H7 (cell line): ENCODE measurements at places on chromosomes 12 and 14. TPM values are rescaled to one million over a fixed set of nuclear protein-coding genes. Genes with fewer than 3 reads are reported as not detected.
A peak's percentile ranks its signal among the peaks of the same experiment; 100 is the strongest.

Gene LRFN5
- 5.4 and 7.5 TPM in 2 replicates for total RNA-seq

DNA sequence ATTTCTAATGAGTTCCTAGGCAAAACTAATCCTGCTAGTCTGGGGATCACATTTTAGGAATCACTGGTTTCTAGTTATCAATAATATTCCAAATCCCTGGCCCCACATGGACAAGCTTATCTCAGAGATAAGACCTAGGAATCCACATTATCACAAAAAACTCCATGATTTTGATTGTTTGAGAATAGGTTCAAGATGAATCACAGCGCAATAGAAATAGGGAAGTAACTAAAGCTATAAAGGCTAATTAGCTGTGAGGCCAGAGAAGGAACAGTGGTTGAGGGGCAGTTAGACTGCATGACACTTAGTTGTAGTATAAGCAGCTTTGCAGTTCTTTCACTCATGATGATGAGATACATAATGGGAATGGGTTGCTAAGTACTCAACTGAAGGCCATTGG lies 13.1 kb upstream of the ATP5F1B start:
- no peak for DNase-seq

Gene AQP2
- not detected in 2 replicates for total RNA-seq

GRCh38 chr12:89278862-89279261 lies 73.4 kb downstream of the DUSP6 start:
- DNase-seq: no peak

Gene SLC2A13
- 13.8 and 20.1 TPM in 2 replicates for total RNA-seq

Gene ATL1
- total RNA-seq: 1.9 and 2.8 TPM in 2 replicates

DNA sequence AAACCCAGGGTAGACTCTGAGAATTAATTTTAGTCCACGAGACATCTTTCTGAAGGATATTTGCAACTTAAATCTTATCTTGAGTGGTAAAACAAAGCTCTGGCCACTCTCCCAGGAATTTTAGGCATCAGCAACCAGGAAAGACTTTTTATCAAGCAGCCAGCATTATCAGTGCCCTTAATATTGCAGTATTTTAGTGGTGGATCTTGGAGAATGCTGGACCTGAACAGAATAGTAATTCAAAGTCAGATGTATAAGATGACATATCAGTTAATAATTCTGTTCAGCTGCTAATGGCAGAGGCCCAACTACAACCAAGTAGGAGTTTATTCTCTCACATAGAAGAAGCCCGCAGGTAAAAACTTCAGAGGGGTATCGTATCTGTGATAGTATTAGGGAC lies 59.0 kb upstream of the CRY1 start:
- DNase-seq: no peak

- DNase-seq: peak; percentile 50
Observed at GRCh38 chr12:105331805-105332251, 1.3 kb downstream of the C12orf75 start.

- DNase-seq: peak; percentile 85
Observed at GRCh38 chr12:113896194-113896593, 69.9 kb downstream of the RBM19 start.

DNA sequence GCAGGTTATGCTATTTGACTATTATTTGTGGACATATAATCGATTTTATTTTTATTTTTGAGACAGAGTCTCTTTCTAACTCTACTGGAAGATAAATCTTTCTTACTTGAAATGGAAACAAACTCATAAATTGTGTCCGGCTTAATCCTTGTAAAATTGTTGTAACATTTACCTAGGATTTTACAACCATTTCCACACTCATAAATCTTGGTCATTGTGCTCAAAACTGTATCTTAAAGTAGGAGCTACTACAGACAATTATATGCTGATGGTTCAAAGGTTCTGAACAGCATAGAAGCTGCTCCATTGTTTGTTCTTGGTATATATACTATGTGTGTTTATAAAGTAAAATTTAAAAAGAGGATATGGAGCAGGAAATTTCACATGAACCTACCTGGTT lies 4.6 kb upstream of the ARF6 start:
- no peak for DNase-seq

Gene GNB3
- 1.5 and 5.5 TPM in 2 replicates for total RNA-seq

DNA sequence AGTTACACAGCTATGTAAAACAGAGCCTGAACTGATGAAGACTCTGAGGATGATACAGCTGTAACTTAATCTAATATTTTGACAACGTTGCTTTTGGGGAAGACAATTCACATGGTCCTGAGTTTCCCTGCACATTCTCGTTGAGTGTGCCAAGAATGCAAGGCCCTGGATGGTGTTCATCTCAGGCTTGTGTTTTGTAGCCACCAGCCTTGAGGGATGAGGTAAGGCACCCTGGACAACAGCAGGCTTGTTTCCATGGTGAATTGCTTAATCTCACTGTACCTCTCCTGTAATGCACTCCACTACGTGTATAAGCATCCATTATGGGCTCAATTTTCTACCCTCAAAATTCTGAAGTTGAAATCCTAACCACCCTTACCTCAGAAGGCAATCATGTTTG lies 2.1 kb downstream of the CATSPERB start:
- DNase-seq: no peak

GRCh38 chr12:28586481-28586880 lies 396.2 kb downstream of the CCDC91 start:
- DNase-seq: no peak

Gene SAMD15
- 0.48 TPM in 1 of 2 replicates, not detected in the other for total RNA-seq

DNA sequence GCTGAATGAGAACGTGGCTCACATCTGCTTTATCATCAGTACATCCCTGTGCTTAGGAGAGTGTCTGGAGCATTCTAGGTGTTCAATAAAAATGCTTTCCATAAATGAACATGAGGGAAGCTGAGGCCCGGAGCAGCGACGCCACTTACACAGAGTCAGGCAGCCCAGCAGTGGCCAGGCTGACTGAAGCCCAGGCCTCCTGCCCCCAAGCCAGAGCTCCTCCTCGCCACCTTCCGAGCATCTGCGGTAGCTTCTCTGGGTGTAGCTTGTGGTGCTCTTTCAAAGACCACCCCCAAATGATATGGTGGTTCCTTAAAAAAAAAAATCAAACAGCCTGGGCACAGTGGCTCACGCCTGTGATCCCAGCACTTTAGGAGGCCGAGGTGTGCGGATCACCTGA lies 88.8 kb downstream of the FBXL14 start:
- DNase-seq: peak; percentile 63

Gene RIMBP2
- total RNA-seq: 1.2 and 2.1 TPM in 2 replicates

- peak; percentile 43 for DNase-seq
Observed at GRCh38 chr12:1912580-1913376, 5.7 kb downstream of the CACNA2D4 start.

Gene MSRB3
- 0.41 and 2.8 TPM in 2 replicates for total RNA-seq

- DNase-seq: peak; percentile 94
Observed at GRCh38 chr12:25958428-25959070, at the start of gene RASSF8. RASSF8 (plus strand) TSS chr12:25958682; CDS start chr12:26055344, 96,662 bp downstream.

Gene DAO
- not detected in 2 replicates for total RNA-seq

GRCh38 chr14:95529216-95529615 lies 5.6 kb upstream of the GLRX5 start:
- no peak for DNase-seq

GRCh38 chr12:127642208-127642607 lies 624.8 kb upstream of the TMEM132C start:
- no peak for DNase-seq

GRCh38 chr12:120399531-120399930 lies 30.6 kb upstream of the MSI1 start:
- DNase-seq: no peak

- no peak for DNase-seq
Observed at GRCh38 chr12:65952737-65953209, 128.5 kb downstream of the HMGA2 start.

DNA sequence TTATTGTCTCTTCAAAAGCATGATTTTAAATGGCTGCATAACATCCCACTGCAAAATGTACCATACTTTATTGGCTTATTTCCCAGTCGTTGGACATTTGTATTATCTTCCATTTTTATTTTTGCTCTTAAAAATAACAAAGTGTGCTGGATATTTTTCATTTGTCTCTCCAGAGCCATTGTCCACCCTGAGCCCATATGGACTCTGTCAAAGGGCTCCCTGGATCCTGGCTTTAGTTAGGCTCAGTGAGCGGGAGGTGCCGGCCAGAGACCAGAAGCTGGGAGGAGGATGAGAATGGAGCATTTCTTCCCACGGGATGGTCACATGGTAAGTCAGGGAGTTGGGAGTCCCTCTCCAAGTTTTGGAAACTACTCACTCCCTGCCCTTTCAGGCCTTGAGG lies 296.9 kb downstream of the NUAK1 start:
- no peak for DNase-seq

Gene TNFAIP2
- total RNA-seq: 30.1 and 38.7 TPM in 2 replicates

GRCh38 chr12:92061061-92061460 lies 84.6 kb downstream of the BTG1 start:
- DNase-seq: no peak

DNA sequence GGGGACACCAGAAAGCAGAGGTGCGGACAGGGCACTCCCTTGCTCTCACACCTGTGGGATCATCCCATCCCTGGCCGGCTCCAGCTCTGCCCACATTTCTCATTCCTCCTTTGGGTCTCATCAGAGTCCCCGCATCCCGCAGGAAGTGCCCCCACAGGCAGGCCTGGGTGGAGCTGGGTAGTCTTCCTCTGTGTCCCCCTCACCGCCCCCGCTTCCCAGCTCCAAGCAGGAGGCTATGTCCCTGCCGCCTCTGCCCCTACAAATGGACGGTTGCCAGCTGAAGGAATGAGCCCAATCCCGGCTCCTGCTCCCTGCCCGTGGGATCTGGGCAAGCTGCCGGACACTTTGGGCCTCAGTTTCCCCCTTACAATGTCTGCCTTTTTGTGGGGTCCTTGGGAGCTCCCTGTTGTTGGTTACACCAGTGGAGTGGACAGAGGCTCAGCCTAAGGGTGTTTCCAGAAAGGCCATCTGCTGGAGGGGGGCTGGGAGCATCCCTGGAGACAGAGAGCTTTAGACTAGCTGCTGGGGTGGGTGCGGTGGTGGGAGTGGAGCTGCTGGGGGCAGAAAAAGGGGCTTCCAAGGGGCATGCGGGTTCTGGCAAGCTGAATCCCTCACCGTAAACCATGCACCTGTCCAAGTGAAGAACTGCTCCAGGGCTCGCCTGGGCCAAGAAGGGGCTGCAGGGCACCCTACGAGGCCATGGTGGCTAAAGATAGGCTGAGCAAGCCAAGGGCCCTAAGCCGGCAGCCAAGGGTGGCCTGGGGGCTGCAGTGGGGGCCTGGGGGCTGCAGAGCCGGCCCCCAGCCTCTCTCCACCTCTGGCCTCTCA lies 7.9 kb upstream of the GPR132 start:
- DNase-seq: no peak

DNA sequence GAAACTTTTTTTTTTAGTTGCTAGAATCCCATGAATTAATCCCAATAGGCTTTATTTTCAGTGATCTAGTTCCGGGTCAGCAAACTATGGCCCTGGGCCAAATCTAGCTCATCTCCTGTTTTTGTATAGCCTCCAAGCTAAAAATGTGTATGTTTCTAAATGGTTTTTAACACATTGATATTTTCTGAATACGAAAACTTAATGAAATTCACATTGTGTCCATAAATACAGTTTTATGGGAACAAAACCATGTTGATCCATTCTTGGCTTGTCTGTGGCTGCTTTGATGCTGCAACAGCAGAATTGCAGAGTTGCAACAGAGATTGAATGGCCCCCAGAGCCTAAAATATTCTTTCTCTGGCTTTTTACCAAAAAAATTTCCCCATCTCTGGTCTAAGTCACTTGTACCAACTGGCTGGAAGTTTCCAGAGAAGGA lies 47.5 kb downstream of the ZNF664 start:
- DNase-seq: no peak

DNA sequence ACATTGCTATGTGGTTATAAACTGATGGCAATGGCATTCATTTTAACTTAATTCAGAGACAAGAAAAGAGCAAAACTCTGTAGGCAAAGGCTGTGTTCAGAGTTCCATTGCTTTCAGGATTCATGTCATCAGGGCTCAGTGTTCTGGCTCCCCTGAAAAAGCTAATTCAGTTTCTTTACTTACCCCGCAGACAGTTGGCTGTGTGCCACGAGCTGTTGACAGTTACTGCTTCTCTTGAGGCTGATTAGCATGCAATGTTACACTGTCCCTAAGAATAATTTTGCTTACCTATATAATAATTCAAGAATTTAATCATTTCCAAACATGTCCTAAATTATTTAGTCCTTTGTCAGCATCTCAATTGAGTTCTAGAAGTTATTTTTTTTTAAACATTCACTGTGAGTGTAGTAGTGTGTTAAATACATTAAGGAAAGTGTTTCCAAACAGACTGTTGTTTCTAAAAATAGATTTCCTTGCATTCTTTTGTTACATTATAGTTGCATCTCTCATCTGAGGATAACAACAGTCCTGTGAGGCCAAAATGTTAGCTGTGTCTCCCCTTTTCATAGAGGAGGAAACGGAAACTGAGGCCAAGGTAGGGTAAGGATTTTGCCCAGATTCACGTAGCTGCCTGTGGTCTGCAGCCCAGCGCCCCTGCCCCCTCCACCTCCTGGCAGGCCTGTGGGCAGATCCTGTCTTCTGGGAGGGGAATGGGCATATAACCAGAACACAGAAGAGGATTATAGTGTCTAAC lies 98.6 kb downstream of the PELI2 start:
- DNase-seq: no peak

GRCh38 chr12:102475355-102475754 lies 5.0 kb downstream of the IGF1 start:
- DNase-seq: no peak

DNA sequence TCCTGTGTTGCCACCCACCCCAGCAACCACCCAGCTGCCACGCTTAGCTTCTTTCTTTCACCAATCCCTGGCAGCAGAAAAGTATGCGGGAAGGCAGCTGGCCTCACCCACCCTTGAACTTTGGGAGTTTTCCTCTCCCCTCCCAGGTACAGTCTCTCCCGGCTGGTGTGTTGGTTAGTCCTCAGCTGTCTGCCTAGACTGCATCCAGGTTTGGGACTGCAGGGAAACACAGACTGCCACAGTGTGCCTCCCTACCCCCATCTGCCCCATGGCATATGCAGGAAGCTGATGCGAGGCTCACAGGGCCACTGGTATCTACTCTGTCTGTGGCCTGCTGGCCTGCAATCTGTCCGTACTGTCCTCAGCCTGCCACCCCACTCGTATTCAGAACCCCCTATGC lies 2.1 kb downstream of the CD9 start:
- no peak for DNase-seq

Gene RND1
- total RNA-seq: 0.94 and 3.0 TPM in 2 replicates

- DNase-seq: no peak
Observed at GRCh38 chr12:69569236-69569635, 16.0 kb upstream of the CCT2 start.

DNA sequence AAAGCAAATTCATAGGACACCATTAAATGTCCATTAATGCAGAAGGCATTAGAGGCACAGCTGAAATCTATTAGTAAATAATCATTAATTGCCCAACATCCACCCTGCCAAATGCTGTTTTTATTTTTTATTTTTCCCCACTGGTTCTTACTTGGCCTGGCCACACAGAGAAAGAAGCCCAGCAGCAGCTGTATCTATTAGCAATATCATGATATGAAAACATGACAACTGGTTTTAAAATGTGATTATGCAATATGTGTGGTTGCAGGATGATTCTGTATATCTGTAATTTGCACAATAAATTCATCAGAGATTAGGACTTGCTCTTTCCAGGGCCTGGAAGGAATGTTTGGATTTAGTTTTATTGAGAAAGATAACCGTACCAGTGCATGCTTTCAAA lies 44.9 kb downstream of the SIX6 start:
- DNase-seq: no peak
